ENCODE measurements at places on chromosomes 3 and 15. TPM values are rescaled to one million over a fixed set of nuclear protein-coding genes. Genes with fewer than 3 reads are reported as not detected.

DNA sequence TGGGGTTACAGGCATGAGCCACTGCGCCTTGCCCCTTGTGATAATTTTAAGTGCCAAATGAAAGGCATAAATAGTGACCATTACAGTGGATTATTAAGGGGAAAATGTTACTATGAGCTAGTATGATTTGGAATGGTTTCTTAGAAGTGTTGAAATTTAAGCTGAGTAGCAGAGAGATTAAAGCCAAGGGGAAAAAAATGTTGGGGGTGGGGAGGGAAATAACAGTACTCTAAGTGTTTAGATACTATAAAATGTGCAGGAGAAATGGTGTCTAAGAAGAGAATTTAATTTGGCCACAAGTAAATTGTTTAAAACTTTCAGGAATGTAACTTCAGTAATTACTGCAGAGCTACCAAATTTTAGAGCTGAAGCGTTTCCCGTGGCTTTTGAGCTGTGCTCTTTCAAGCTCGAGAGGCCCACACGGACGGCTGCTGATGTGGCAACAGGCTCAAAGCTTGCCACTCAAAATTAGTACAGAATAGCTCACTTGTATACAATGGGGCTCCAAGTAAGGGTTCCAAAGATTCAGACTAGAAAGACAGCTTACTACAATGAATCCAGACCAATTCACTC is 23.9 kb upstream of the SLC12A8 start:
- H3K4me1 ChIP-seq: peaks cover 31% of the 10 kb centered on the region
- no peaks in the 10 kb centered on the region for H3K27me3 ChIP-seq
- no peak overlapping the region for H3K4me3 ChIP-seq
- H3K27ac ChIP-seq: no peak overlapping the region

DNA sequence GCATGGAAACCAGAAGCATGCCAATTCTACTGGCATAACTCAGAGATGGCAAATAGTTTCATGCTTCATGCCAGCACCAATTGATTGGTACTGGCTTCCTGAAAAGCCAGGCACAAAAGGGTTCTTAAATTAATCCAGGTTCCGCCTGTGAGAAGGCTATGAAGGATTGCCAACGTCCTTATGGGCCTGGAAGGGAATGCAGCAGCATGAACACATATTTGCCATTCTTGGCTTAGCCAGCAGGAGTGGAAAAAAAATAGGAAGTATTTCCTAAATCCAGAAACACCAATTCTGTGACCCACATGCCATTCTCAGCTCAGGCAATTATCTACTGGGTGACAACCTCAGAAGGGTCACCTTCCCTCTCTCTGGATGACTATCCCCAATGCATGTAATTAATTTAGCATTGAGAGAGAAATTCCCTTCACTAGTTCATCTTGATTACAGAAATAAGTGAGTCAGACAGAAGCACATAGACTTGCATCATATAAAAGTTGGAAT is 36.0 kb downstream of the ADAMTS9 start:
- no peaks in the 10 kb centered on the region for H3K4me1 ChIP-seq
- no peak for DNase-seq
- H3K4me3 ChIP-seq: no peak overlapping the region
- no peaks in the 10 kb centered on the region for H3K27me3 ChIP-seq
- H3K27ac ChIP-seq: no peak overlapping the region

- no peak overlapping the region for H3K27ac ChIP-seq
- no peaks in the 10 kb centered on the region for H3K27me3 ChIP-seq
- H3K4me3 ChIP-seq: no peak overlapping the region
- no peak for DNase-seq
- no peaks in the 10 kb centered on the region for H3K4me1 ChIP-seq
These were observed 234.0 kb downstream of the KLF13 start for GRCh38 chr15:31560643-31561042.

GRCh38 chr3:187902936-187903335 is 157.7 kb upstream of the BCL6 start:
- peaks cover 19% of the 10 kb centered on the region for H3K4me1 ChIP-seq
- no peaks in the 10 kb centered on the region for H3K36me3 ChIP-seq
- H3K27me3 ChIP-seq: peaks cover 7% of the 10 kb centered on the region
- DNase-seq: no peak

DNA sequence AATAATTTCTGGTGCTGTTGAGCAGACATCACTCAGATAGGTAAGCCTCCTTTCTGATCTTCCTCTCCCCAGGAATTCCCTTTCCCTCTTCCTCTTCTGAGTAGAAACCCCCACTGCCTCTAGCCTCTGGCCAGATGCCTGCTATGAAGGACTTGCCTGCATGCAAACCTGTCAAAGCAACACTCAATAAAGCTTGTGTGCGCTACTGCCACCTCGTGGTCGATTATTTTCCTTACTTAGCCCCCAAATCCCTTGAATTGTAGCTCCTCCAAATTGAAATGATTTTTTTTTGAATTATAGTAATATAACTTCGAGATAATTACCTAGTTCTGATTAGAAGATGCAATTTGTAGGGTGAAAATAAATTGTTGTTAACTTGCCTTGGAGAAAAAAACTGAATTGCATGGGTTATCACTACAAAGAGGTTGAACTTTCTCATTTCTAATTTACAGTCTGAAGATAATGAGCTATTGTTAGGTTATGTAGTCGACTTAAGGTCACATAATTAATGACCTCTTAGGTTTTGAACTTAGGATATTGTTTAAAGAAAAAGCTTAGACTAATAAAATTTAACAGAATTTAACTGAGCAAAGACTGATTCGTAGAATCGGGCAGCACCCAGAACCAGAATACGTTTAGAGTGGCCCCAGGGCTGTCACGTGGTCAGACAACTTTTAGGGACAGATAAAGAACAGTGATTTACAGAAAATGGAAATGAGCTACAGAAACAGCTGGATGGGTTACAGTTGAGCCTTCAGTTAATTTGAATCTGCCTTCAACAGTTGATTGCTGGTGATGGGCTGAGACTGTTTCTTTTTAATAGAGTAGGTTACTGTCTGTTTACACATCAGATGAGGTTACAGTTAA is 269.3 kb downstream of the ARPP21 start:
- DNase-seq: peak; percentile 42
- peaks cover 6% of the 10 kb centered on the region for H3K27me3 ChIP-seq
- no peaks in the 10 kb centered on the region for H3K4me1 ChIP-seq

DNA sequence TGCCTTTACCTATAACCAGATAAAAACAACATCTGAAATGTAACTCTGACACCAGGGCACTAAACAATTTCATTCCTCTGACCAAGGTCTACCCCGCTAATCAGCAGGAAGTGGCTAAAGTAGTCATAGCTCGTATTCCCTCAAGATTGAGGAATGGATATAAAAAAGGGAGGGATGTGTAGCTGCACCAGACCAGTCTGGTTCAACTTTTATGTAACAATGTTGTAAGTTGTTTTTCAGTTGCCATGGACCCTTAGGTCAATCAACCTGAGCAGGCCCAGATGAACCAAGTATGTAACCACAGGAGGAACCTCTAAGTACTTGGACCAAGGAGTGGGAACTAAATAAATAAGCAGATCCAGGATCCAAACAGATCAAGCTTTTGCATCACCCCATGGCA is 28.4 kb upstream of the IFT57 start:
- no peaks in the 10 kb centered on the region for H3K27me3 ChIP-seq
- peaks cover 1% of the 10 kb centered on the region for H3K36me3 ChIP-seq
- no peak for DNase-seq
- H3K4me3 ChIP-seq: no peak overlapping the region

DNA sequence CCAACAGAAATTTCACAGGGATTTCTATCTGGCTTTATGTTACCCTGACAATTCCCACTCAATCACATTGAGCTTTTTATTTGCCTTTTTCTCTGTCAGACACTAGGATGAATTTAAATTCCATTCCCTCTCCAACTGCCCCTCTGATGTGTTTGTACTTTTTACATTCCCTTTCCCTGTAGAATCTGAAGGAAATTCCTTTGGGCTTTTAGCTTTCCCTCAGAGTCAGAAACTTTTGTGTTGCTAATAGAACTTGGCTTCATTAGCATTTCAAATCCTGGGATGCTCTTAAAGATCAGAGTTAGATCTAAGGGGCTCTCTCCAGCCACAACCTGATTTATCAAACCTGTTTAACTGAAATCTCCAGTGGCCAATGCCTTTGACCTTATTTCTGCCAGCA is 7.9 kb upstream of the RARB start:
- no peak for DNase-seq
- H3K4me3 ChIP-seq: no peak overlapping the region
- H3K27me3 ChIP-seq: peaks cover 11% of the 10 kb centered on the region

DNA sequence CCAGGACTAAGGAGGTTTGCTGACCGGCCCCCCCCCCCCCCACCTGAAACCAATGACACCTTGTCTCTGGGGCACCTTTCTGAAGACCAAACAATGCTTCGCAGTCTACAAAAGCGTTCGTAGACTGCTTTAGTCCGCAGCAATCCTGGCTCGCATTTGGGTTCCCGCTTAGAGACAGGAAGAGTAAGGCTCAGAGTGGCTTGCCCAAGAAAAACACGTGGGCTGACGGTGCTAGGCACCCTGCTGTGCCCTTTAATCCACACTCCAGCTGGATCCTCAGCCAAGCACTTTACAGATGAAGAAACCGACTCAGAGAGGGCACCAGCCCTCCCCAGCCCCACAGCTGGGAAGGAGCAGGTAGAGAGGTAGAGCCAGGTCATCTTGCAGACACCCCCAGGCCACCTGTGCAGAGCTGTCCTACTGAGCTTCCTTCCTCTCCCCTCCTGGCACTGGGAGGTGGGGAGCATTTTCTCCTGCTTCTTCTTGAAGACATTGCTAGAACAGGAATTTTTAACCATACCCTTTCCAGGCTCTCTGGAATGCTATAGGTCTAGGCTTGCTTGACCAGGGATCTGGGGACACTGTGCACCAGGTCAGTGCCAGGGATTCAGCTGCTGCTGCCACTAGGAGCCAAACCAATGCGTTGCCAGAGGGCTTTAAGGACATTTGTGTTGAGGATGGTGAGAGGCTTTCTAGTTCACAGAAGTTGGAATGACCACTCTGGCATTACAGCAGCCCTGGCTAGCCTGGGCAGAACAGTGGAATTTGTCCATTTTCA is 1.0 kb upstream of the KLF15 start:
- H3K27me3 ChIP-seq: peaks cover 59% of the 10 kb centered on the region
- H3K36me3 ChIP-seq: peaks cover 2% of the 10 kb centered on the region
- peak overlapping the region; percentile 86 for H3K4me3 ChIP-seq

DNA sequence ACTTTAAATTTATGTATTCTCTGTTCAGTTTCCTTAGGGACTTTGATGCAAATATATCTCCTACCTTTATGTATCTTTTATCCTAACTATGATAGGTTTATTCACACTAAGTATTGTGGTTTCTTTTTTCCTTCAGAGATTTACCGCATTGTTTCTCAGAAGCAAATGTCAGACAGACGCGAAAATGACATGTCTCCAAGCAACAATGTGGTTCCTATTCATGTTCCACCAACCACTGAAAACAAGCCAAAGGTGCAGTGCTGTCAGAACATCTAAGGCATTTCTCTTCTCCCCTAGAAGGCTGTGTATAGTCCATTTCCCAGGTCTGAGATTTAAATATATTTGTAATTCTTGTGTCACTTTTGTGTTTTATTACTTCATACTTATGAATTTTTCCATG is 18.3 kb downstream of the RAB11A start:
- H3K4me3 ChIP-seq: peak overlapping the region; percentile 62
- peak overlapping the region; percentile 94 for H3K27ac ChIP-seq
- peak; percentile 57 for DNase-seq
- peaks cover 91% of the 10 kb centered on the region for H3K4me1 ChIP-seq

DNA sequence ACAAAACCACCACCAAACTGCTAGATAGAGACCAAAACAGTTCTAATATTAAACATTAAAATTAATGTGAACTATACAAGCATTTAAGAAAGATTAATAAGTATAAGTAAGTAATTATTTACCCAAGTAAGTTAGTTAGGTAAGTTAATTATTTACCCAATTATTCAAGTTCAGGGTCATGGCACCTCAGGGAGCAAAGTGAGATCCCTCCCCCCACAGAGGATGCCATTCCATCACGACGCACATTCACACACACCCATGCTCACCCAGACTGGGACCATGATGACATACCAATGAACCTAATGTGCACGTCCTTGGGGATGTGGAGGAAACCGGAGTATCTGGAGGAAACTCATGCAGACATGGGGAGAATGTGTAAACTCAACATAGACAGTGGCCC is 229.1 kb downstream of the NR2F2 start:
- H3K36me3 ChIP-seq: no peaks in the 10 kb centered on the region
- H3K4me1 ChIP-seq: no peaks in the 10 kb centered on the region
- peaks cover 7% of the 10 kb centered on the region for H3K27me3 ChIP-seq
- no peak overlapping the region for H3K4me3 ChIP-seq
- DNase-seq: no peak

DNA sequence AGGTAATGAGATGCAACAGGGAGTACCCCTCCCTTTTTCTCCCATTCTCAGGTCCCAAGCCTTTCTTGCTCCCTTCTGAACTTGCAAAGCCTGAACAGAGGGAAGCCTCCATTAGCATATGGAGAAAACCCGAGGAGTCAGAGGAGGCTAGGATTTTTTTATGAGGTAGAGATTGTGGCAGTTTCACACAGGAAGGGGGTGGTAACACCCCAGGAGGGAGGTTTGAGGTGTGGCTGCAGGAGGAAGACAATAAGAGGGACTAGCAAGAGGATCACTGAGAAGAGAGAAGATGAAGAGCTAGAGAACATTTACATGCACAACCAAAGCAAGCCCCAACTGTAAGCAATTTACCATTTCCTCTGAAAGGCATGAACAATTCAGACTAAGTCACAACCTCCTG is 322.7 kb downstream of the SV2B start:
- no peak for DNase-seq
- no peak overlapping the region for H3K27ac ChIP-seq

- peaks cover 8% of the 10 kb centered on the region for H3K4me1 ChIP-seq
- H3K27me3 ChIP-seq: no peaks in the 10 kb centered on the region
- DNase-seq: no peak
- no peaks in the 10 kb centered on the region for H3K36me3 ChIP-seq
These were observed 54.1 kb downstream of the LPP start for GRCh38 chr3:188207941-188208515.

GRCh38 chr3:153785901-153786300 is 335.3 kb upstream of the ARHGEF26 start:
- H3K27ac ChIP-seq: no peak overlapping the region
- peaks cover 19% of the 10 kb centered on the region for H3K27me3 ChIP-seq
- H3K4me1 ChIP-seq: no peaks in the 10 kb centered on the region

DNA sequence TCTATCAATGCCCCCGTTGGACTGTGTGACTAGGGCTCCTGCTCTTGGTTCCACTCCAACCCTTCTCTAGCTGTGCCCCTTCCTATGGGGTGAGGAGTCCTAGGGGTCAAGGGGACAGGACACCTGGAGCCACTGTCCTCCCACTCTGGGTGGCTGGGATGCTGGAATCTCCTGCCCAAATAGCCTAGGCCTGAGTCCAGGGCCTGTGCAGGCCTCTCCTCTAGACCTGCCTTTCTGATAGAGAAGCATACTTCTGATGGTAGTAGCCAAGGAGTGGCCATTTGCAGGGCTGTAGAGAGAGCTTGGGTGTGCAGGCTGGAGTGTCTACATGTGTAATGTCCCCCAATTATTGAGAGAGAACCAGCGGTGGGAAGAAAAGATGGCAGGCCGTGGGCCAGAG is 54.2 kb downstream of the ITGA11 start:
- no peak for DNase-seq
- H3K36me3 ChIP-seq: no peaks in the 10 kb centered on the region
- H3K4me1 ChIP-seq: peaks cover 10% of the 10 kb centered on the region

GRCh38 chr15:60972866-60973265 is 256.2 kb downstream of the RORA start:
- no peak overlapping the region for H3K4me3 ChIP-seq
- H3K4me1 ChIP-seq: no peaks in the 10 kb centered on the region
- no peaks in the 10 kb centered on the region for H3K36me3 ChIP-seq
- no peak for DNase-seq
- no peaks in the 10 kb centered on the region for H3K27me3 ChIP-seq

- H3K36me3 ChIP-seq: no peaks in the 10 kb centered on the region
- H3K27me3 ChIP-seq: no peaks in the 10 kb centered on the region
- H3K4me1 ChIP-seq: no peaks in the 10 kb centered on the region
- no peak overlapping the region for H3K27ac ChIP-seq
These were observed 339.0 kb downstream of the IL5RA start for GRCh38 chr3:2771193-2771592.

Gene SYNM
- total RNA-seq: 2.8 TPM

Gene CA12
- total RNA-seq: 2.4 TPM

Data from activated T-cell treated with anti-CD3 and anti-CD28 coated beads, Interleukin-2, amount 50 U/mL, for 72 hours (primary cell).